H54 (cell line): ENCODE measurements at places on chromosomes 13 and 19.
A peak's percentile ranks its signal among the peaks of the same experiment; 100 is the strongest.

DNA sequence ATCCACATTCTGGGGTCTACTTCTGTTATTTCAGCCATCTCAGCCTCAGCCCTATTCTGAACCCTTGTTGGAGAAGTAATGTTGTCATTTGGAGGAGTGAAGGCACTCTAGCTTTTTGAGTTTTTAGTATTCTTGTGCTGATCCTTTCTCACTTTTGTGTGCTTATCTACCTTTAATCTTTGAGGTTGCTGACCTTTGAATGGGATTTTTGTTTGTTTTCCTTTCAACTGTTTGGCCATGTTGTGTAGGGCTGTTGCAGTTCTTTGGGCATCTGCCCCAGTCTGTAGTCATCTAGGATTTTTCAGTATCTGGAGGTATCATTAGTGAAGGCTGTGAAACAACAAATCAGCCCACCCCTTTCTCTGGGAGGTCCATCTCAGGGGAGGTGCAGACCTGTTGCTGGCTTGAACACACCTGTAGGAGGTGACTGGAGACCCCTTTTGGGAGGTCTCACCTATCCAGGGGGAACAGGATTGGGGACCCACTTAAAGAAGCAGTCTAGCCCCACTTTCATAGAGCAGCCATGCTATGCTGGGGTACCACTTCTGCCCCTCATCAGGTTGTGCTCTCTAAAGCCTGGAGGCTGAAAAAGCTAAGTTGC, 1391.4 kb downstream of the UQCRFS1 start:
- no peak for DNase-seq

GRCh38 chr19:31600731-31601295, 251.6 kb upstream of the TSHZ3 start:
- no peak for DNase-seq

GRCh38 chr13:108266321-108266990, 3.1 kb upstream of the TNFSF13B start:
- DNase-seq = no peak

DNA sequence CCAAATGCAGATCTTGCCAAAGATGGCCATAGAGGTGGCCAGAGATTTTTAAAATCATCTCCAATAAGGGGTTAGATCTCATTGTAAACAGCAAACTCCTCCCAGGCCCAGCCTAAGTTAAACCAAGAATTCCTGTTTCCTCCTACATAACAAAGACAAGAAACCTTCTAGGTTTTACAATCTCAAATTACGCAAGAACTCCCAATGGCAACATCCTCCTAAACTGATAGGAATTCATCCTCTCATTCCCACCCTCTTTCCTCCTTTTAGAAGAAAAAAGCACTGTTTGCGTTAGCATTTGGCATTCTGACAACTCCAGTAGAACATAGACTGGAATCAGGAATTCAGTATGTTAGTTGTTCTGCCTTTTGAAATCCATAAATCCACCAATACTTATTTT, 14.6 kb downstream of the PROSER1 start:
- no peak for DNase-seq

DNA sequence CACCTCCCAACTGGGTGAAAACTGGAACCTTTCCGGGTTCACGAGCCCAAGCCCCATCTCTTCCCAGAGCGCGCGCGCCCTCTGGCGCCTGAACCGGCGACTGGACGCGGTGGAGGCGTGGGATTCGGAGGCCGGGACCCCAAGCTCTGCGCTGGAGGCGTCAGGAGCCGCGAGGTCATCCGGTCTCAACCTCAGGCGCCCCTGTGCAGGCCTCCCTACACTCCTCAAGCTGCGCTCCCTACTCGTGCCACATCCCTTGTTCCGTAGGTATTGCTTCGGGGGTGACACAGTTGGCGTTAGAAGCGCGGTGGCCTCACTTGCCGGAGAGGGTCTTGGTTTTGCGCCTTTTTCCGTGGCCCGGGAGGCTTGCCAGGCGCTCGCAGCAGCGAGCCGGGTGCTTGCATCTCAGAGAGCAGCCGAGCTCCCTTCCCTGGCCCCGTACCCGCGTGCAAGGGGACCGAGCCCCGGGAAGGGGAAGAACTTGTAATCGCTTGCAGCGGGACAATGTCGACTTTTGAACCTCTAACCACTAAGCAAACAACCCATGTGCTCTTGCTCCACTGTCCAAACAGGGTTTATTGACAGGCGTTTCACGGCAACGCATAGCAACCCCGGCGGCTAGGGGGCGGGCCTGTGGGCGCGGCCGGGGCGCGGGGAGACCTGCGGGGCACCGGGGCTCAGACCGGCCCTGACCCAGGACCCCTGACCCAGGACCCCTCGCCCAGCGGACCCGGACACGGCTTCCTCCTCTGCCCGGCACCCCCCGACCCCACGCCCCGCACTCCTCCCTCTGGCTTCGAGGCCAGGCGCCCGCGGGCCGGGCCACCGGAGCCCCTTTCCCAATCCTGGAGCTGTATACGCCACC, 8.5 kb downstream of the CDX2 start:
- peak; percentile 36 for DNase-seq

DNA sequence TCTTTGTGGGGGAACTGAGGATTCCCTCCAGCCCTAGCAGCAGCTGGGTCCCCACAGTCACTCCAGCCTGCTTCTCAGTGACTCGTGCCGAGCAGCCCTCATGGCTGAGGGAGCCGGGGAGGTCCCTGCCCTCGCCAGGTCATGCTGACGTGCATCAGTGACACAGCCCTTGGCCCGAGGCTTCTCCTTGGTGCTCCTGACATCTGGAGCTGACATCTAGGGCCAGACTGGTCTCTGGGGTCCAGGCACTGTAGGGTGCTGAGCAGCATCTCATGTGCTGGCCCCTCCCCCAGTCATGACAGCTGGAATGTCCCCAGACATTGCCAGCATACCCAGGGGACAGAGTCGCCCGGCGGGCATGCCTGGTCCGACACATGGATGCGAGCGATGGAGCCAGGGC, 14.4 kb downstream of the COMP start:
- DNase-seq = peak; percentile 73

GRCh38 chr13:60869225-60869624, 472.2 kb downstream of the TDRD3 start:
- no peak for DNase-seq

GRCh38 chr19:56106993-56107392, 14.1 kb downstream of the ZNF787 start:
- DNase-seq = no peak

DNA sequence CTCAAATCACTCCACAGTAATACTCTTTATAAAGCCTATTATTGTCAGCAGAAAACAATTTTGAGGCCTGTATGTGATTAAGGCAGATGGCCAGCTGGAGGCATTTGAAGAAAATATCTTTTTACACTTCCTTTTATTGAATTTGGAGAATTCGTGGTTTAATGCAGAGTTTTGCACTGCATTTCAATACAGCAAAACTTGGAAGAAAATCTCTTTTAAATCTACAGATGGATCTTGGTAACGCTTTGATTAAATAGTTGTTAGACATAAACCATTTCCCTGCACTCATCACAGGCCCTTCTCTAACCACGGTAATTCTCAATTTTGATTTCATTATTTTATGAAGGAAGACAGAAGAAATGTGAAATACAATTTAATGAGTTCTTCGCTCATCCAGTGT, 185.7 kb downstream of the RFC3 start:
- DNase-seq = no peak

DNA sequence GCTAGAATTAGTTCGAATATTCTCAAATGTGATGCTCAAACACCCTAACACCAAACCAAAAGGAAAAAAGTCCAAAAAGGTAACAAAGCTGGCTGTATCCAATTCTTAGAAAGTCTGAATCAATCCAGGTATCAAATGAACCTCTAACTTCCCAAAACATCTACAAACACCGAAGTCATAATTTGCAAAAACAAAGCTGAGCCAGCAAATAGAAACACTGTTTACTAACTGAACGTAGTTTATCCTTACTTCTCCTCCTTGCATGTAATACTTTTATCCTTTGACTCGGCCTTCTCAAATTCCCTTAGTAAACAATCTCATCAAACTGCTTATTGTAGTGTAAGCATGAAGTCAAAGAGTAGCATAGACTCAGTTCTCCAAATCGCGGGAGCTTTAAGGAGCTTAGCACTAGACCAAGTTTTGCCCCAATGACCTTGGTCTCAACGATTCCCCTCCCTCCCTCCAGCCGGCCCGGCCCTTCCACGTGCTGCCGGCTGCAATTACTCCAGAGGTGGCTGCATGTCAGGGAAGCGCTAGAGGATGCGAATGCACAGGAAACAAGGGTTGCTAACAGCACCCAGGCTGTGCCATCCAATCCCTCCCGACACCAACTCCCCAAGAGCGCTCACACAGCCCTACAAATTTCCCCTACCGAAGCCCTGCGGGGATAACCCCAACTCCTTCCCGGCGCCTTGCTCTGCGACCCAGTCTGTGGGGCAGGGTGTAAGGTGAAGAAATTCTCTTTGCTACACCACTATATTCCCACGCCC, 693 bp downstream of the XPO4 start:
- peak; percentile 30 for DNase-seq

GRCh38 chr19:11125994-11126685, 29.4 kb downstream of the SPC24 start:
- peak; percentile 50 for DNase-seq

DNA sequence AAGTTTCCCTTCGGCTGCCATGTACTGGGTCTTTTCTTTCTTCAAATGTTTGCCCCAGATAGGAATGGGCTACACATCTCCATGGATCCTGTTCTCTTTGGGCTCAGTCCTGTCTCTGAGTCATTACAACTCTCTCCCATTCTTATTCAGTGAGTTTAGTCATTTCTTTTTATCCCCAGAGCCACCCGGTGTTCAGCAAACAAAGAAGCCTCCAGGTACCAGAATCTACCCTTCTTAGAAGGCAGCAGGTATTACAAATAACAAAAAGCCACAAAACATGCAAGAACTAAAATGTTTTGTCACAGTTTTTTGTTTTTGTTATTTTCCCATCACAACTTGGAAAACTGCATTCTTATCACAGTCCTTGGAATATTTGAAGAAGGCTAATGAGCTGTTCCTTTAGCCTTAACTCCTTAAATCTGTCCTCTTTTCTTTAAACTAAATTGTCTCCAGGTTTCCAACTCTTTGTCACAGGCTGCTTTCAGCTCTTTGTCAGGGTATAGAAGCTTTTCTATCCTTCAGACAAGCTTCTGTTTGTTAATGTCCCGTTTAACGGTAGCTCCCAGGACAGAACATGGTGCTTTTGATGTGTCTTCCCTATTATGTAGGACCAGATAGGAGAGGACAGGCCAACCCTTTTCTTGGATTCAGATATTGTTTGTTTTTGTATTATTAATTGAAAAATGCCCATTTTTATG, 215.5 kb upstream of the HTR2A start:
- no peak for DNase-seq

DNA sequence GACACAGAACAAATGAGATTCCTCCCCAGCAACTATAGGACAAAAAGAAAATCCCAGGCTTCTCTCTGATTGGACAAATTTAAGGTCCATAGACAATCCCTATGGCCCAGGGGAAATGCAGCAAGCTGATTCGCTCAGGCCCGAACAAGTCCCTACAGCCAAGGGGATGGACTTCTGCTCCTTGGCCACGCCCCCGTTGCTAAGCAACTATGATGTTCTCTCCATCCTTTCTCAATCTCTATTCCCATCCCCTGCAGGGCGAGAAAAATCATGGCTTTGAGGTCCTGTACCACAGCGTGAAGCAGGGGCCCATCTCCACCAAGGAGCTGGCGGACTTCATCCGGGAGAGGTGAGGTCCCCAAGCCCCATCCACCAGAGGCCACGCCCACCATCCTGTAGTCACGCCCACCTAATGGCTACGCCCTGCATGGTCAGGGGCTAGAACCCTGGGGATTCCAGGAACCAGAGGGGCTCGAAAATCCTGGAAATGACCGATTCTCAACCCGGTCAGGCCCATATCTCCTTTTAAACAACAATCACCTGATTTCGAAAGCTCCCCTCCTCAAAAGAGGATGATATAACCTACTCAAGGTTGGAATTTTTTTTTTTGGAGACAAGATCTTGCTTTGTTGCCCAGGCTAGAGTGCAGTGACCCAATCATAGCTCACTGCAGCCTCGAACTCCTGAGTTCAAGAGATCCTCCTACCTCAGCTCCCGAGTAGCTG, 11.4 kb downstream of the FCHO1 start:
- DNase-seq = no peak

DNA sequence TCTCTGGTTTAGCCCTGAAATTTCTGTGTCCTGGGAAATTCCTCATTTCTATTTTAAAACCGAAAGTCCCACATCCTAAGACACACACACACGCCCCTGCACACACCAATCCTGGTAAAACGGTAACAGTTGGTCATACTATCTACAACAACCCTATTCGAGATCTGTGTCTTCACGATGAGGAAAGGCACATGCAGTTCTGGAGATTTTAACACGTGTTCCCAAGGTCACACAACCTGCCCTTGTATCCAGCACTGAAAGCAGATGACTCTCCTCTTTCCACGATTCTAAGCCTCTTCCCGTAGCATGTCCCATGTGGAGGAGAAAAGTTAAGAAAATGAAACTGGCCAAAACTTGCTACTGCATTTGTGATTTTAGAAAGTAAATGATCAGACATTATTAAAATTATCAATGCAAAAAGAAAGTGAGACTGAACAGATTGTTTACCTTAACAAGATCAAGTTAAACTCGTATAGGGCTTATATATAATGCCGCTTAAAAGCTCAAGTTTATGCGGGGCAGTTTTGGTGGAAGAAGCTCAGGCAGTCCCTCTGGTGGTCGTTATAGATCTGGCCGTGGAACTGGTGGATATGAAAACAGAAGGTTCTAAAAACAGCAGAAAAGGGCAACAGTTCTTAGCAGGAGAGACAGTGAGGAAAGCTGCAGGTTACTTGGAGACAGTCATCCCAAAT, 32.7 kb downstream of the VSTM1 start:
- no peak for DNase-seq

DNA sequence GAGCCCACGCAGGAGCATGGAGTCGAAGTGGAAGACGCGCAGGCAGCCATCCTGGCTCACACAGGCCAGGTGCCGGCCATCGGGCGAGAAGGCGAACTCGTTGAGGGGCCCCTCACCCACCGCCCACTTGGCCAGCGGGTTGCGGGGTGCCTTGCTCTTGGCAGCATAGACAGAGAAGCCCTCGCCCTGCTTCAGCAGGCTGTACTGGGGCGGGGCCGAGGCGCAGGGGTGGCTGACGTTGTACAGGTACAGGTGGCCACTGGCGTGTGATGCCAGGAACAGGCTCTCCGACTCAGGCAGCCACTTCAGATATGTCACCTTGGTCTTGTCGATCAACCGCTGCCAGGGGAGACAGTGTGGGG, 4.2 kb upstream of the DMPK start:
- no peak for DNase-seq

DNA sequence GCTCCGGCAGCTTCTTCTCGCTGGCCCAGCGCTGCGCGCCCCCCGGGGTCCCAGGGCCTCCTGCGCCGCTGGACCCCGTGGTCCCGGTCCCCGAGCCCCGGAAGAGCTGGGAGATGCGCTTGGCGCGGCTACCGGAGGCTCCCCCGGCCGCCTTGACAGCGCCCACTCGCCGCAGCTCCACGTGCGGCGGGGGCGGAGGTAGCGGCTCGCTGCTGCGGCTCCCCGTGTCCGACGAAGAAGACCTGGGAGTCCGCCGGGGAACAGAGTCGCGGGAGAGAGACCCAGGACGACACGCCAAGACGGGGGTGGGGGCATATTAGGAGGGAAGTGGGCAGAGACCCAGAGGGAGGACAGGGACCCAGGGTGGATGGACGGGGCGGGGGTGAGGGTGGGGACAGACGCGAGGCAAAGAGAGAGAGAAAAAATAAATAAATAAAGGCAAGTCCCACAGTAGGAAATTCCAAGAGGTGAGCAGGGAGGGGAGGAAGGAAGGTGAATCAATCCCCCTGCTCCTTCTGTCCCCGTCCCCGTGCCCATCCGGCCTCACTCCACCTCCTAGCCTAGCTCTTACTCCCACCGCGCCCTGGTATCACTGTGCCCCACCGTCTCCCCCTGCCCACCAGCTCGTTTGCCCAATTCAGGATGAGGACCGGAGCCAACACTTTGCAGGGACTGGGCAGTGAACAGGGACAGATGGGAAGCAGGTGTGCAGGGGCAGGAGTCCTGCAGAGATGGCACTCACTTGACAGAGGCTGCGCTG, 826 bp downstream of the RASIP1 start:
- no peak for DNase-seq
